ENCODE measurements at places on chromosomes 16 and 17.

DNA sequence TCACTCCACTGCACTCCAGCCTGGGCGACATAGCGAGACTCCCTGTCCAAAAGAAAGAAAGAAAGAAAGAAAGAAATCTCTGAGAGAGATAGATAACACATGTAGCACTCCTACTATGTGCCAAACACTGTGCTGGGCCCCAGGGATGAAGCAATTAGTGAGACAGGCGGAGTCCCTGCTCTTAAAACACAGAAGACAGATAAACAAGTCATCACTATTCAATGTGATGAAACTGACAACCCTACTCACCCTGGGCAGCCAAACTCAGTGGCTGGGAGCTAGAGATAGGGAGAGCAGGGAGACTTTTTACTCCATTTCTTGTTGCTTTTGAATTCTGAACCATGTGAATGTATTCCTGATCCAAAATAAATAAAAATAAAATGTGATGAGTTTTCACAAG is 35.2 kb upstream of the GOSR2 start:
- peaks cover 4% of the 10 kb centered on the region for H3K27me3 ChIP-seq
- DNase-seq = no peak
- H3K4me1 ChIP-seq = no peaks in the 10 kb centered on the region
- no peak overlapping the region for H3K4me3 ChIP-seq
- H3K27ac ChIP-seq = no peak overlapping the region

DNA sequence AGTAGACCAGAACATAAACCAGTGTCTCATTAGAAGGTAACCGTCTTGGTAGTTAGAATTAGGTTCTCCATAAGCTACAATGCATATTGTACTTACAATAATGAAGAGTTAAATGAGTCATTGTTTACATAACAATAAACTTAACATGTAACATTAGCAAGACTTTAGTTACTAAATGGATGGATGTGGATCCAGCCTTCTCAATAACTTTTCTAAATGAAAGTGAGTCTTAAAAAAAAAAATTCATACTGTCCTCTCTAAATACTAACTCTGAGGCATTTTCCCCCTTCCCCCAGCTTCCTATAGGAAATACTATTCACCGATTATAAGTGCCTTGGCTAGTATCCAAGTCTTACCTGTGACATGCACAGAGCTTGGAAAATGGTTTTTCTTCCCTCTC is 155.3 kb downstream of the CYB561 start:
- H3K36me3 ChIP-seq = peaks cover 17% of the 10 kb centered on the region
- H3K4me3 ChIP-seq = no peak overlapping the region
- H3K27ac ChIP-seq = no peak overlapping the region
- DNase-seq = no peak

DNA sequence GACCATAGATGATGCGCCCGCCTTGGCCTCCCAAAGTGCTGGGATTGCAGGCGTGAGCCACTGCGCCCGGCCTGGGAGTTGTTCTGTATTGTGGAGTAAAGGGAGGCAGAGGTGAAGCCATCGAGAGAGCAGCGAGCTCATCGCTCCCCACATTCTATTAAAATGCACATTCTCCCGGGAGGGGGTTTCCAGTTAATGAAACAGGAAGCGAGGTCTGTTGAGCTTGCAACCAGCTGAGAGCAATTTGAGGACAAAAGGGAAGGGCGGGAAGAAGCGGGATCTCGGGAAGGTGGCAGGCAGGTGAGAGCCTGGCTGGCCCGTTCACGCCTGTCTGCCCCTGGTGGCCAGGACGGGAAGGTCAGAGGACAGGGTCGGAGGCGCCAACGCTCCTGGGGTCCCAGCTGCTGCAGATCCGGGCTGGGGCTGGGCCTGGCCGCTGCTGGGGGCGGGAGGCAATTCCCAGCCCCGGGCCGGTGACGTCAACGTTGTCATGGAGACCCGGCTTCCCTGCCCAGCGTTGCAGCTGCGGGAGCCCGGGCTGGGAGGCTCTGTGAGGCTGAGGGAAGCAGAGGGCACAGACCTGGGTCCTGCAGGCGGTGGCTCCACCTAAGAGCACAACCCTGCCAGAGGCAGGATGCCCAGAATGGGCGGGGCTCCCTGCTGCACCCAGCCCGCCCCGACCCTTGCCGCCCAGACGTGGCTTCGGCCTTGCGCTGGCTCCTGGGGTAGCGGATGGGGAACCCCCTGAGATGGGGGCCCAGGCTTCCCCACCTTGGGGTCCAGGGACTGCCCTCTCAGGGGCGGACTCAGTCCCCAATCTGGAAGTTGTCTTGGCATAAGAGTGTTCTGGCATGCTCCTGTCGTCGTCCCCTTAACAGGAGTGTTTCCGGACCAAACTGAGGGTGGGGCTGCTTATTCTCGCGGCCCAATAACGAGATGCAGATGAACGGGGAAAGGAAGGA is 48.7 kb upstream of the PLCG2 start:
- DNase-seq = peak; percentile 74
- peak overlapping the region; percentile 73 for H3K4me3 ChIP-seq
- H3K27ac ChIP-seq = peak overlapping the region; percentile 91
- H3K4me1 ChIP-seq = peaks cover 15% of the 10 kb centered on the region
- H3K36me3 ChIP-seq = no peaks in the 10 kb centered on the region
- H3K27me3 ChIP-seq = no peaks in the 10 kb centered on the region

DNA sequence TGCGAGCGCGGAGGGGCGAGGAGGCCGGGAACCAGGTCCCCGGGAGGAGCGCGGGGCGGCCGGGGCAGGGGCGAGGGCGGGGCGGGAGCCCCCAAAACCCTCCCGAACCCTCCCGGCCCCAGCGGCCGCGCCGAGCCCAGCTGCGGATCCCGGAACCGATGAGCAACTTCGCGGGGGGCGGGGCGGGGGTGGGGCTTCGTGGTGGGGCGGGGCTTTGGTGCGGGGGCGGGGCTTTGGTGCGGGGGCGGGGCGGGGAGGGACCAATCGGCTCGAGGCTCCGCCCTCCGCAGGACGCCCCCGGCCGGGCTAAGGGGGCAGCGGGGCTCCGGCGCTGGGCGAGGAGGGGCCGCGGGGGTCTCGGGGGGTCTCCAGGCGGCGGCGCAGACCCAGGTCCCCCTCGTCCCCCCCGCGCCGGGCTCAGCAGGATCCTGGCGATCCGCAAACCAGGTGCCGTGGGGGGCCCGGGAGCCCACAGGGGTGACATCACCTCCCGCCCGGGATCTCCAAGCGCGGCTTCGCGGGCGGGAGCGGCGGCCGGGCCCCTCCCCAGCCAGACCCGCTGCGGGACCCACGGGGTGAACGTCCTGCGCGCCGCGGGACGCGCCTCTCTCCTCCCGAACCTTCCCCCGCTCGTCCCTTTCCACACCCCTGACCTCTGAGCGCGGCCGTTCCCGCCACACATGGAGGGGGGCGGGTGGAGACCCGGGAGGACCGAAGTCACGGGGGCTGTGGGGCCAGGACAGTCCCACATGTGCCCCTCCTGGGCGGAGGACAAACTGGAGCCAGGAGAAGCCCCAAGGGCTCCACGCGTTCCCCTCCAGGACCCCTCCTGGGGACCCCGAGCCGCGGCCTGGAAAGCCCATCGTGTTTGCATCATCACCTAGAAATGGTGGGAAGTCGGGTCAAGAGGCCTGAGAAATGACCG is at the start of gene ABR:
Gene ABR, minus strand, starts transcription at position 164 of the 925 bp plus-strand sequence. CDS start 254 bp downstream, outside the sequence.
- H3K27ac ChIP-seq = no peak within 1 kb of the TSS
- no peaks in the 10 kb centered on the region for H3K36me3 ChIP-seq
- peak within 1 kb of the TSS; percentile 59 for H3K4me3 ChIP-seq
- H3K27me3 ChIP-seq = peaks cover 4% of the 10 kb centered on the region
- DNase-seq = peak; percentile 74
- H3K4me1 ChIP-seq = peaks cover 10% of the 10 kb centered on the region

DNA sequence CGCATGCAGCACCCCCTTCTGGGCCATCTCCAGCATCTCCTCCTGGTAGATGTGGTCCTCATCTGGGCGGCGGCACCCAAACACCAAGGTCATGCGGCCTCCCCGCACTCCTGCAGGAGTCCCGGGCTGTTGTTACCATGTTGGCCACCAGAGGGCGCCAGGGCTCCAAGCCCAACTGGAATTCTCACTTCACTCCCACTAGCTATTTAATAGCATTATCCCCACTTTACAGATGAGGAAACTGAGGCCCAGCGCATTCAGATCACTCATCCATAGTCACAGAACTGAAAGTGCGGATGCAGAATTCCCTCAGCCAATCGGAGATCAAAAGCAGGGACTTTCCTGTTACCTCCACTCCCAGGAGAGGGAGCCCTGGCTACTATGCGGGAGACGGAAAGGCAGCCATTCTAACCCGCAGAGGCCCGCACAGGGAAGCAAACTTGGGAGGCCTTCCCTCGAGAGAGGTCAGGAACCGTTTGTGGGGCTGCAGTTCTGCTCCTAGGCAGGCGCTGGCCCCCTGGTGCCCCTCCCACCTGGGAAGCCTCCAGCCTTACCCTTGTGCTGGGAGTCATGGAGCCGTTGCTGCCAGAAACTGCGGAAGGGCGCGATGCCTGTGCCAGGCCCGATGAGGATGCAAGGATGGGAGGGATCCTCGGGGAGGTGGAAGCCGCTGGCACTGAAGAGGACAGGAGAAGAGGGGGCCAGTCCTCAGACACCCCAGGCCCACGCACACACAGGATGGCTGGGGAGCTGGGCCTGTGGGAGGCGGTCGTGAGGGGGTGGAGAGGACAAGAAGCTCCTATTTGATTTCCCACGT is 40.1 kb downstream of the NOS2 start:
- no peaks in the 10 kb centered on the region for H3K4me1 ChIP-seq
- no peaks in the 10 kb centered on the region for H3K36me3 ChIP-seq
- DNase-seq = peak; percentile 86
- no peak overlapping the region for H3K27ac ChIP-seq

Measured in activated CD4-positive, alpha-beta T cell treated with anti-CD3 and anti-CD28 coated beads for 36 hours (primary cell).